SJCRH30 (cell line): ENCODE measurements at places on chromosomes 5 and 9. TPM values are rescaled to one million over a fixed set of nuclear protein-coding genes. Genes with fewer than 3 reads are reported as not detected.

NAIP gene
- total RNA-seq: 6.1 and 9.2 TPM in 2 replicates

- DNase-seq: no peak
These were observed 290.5 kb downstream of the DOCK8 start for GRCh38 chr9:504921-505740.

GRCh38 chr5:1351156-1351555, 6.3 kb upstream of the CLPTM1L start:
- no peak for DNase-seq

GRCh38 chr5:108786806-108787483, 39.2 kb downstream of the FER start:
- peak; percentile 65 for DNase-seq

FOXD4 gene
- total RNA-seq: 1.4 TPM in 2 replicates

- peak; percentile 20 for DNase-seq
These were observed 25.1 kb downstream of the NFX1 start for GRCh38 chr9:33315371-33315770.

- DNase-seq: no peak
These were observed 24.2 kb downstream of the DYNC2I2 start for GRCh38 chr9:128632486-128632885.

ABITRAM gene
- total RNA-seq: 21.1 and 22.9 TPM in 2 replicates

LECT2 gene
- not detected in 2 replicates for total RNA-seq
